ENCODE measurements at places on chromosomes 3 and 15. TPM values are rescaled to one million over a fixed set of nuclear protein-coding genes. Genes with fewer than 3 reads are reported as not detected.

The GPR176 gene
- total RNA-seq: 8.6 TPM

The EPHB1 gene
- 2.6 TPM for total RNA-seq

The PPP1R14D gene
- not detected for total RNA-seq

The LXN gene
- 49.7 TPM for total RNA-seq

The KLHL25 gene
- total RNA-seq: 15.1 TPM

The CEP19 gene
- 1.7 TPM for total RNA-seq

DNA sequence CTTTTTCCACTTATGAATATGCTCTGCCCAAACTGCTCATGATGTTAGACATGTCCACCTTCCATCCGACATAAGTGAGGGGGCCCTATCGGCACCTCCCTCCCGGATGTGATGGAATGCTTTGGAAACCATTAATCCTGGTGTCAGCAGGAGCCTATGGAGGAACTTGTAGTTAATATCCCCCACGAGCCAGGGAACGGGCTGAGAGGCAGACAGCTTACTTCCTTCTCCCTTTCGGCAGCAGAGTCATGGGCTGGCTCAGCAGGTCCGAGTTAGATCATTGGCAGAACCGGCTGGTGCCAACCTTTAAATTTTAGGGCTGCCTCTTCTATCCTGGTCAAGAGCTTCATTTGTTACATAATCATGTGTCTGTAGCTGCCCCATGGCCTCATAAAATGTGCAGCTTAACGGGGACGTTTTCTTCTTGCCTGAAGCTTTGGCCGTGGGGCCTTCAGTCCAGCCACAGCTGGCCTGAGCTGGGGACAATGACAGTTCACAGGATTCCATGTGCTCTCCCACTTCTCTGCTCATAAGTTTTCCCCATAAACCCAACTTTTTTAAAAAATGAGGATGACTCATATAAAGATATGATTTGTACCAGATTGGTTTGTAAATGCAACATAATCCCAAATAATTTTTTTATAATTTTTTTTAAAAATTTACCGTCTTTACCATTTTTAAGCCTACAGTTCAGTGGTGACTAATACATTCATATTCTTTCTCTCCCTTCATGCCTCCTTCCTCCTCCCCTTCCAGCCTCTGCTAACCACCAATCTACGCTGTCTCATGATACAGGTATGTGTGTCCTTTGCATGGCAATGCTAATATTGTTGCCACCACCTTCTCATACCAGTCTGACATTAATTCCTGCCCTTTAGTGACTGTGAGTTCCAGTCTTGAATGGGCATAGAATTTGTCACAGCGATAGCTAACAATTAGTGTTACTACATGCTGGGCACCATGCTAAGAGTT, 62.2 kb upstream of the RGMA start:
- no peak overlapping the region for H3K27ac ChIP-seq
- no peak for DNase-seq
- no peaks in the 10 kb centered on the region for H3K4me1 ChIP-seq
- no peak overlapping the region for H3K4me3 ChIP-seq
- no peaks in the 10 kb centered on the region for H3K36me3 ChIP-seq

DNA sequence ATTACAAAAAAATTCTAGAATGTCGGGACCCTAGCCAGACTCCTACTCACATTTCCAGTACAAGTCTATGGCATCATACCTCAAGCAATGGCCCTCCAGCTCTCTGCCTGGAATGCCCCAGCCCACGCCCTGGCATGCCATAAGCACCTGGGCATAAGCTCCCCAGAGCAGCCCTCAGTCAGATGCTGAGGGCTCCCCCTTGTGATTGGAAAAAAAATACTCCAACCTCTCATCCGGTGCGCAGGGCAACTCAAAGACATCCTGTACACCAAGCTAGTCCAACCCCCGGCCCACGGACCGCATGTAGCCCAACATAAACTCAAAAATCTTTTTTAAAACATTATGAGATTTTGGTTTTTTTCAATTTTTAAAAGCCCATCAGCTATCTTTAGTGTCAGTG, 115.4 kb downstream of the NEK10 start:
- no peaks in the 10 kb centered on the region for H3K27me3 ChIP-seq
- no peak overlapping the region for H3K4me3 ChIP-seq
- H3K27ac ChIP-seq: no peak overlapping the region
- H3K36me3 ChIP-seq: no peaks in the 10 kb centered on the region
- DNase-seq: no peak

GRCh38 chr3:139979991-139980390, 45.0 kb downstream of the CLSTN2 start:
- DNase-seq: no peak
- no peaks in the 10 kb centered on the region for H3K36me3 ChIP-seq

DNA sequence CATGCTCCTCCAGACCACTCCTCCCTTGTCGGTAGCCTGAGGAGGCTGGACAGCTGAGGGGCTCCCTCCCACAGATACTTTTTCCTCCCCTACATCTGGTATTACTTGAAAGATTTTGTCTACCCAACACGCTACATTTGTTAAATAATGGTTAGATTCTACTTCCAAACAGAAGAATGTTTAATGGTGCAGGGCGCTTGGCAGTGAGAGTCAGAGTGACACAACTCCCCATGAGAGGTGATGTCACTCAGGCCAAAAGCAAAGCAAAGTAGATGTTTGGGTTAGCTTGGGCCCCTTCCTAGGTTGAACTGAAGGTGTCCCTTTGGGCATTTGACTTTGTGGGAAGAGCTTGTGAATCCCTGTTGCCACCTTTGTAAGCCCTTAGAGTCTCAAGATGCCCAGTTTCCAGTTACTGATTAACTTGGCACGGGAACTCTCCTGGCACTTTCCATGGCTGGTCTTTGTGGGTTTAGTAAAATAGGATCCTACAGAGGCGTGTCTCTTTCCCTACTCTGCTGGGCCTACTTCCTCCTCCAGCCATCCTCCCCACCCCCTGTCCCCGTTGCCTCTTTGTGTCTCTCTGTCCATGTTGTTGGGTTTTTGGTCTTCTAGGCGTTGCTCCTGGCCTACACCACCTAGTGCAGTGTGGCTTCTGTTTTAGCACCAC, 5.6 kb downstream of the LIMD1 start:
- DNase-seq: no peak
- H3K4me3 ChIP-seq: no peak overlapping the region
- H3K36me3 ChIP-seq: no peaks in the 10 kb centered on the region
- no peak overlapping the region for H3K27ac ChIP-seq

GRCh38 chr15:69319384-69320375, 21.0 kb downstream of the PAQR5 start:
- no peaks in the 10 kb centered on the region for H3K4me1 ChIP-seq
- H3K4me3 ChIP-seq: no peak overlapping the region
- H3K27me3 ChIP-seq: no peaks in the 10 kb centered on the region
- no peaks in the 10 kb centered on the region for H3K36me3 ChIP-seq

DNA sequence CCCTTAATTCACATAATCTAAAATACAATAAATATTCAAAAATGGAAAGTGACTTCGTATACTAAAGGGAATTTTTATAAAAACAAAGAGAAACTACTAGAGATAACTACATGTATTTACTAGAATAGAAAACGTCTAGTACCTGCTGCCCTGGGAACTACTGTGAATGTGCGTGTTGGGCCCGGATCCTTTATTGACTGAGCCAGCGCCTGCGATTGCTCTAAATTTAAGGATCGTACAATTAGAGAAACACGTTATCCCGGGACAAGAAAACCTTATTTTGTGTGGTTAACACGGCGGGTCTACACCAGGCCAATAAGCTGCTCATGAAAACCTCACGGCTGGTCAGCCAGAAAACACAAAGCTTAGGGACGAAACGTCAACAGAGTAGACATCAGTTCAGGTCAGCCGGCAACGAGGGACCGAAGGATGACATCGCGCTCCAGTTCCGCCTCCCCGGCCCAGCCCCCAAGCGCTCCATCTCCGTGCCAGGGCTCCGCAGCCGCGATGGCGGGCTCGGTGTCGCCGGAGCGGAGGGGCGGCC, 555 bp downstream of the TM2D3 start:
- H3K27ac ChIP-seq: peak overlapping the region; percentile 96
- H3K27me3 ChIP-seq: no peaks in the 10 kb centered on the region
- peaks cover 8% of the 10 kb centered on the region for H3K4me1 ChIP-seq
- H3K4me3 ChIP-seq: peak overlapping the region; percentile 85
- no peaks in the 10 kb centered on the region for H3K36me3 ChIP-seq

- no peaks in the 10 kb centered on the region for H3K4me1 ChIP-seq
- DNase-seq: no peak
- no peak overlapping the region for H3K27ac ChIP-seq
- no peak overlapping the region for H3K4me3 ChIP-seq
Measured at GRCh38 chr15:48858401-48858800, 19.5 kb upstream of the EID1 start.

DNA sequence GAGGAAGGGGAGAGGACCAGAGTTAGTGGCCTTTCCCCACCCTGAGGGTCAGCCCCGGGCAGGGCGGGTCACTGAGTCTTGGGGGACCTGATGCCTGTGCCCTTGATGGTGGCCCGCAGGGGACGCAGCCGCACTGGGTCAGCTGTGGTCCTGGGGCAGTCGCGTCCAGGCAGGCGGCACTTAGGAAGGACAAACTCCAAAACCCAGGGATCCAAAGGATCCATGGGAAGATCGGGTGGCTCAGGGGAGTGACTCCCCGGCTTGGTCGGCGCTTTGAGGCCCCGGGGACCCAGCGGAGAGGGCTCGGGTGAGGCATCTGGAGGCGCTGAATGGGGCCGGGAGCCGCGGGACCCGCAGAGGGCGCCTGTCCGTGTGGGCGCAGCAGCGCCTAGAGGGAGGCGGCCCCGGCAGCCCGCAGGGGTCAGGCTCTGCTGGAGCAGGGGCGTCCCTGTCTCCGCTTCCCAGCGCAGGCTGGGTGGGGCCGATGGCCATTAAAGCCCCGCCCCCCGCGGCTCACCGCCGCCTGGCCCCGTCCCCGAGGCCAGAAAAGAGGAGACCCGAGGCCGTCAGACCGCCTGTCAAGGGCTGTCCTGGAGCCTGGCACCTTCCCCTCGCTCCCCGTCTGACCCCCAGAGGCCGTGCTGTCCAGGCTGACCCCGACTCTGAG, 17.5 kb downstream of the CIDEC start:
- H3K4me3 ChIP-seq: peak overlapping the region; percentile 16
- H3K4me1 ChIP-seq: peaks cover 7% of the 10 kb centered on the region
- no peaks in the 10 kb centered on the region for H3K36me3 ChIP-seq
- peak overlapping the region; percentile 88 for H3K27ac ChIP-seq

DNA sequence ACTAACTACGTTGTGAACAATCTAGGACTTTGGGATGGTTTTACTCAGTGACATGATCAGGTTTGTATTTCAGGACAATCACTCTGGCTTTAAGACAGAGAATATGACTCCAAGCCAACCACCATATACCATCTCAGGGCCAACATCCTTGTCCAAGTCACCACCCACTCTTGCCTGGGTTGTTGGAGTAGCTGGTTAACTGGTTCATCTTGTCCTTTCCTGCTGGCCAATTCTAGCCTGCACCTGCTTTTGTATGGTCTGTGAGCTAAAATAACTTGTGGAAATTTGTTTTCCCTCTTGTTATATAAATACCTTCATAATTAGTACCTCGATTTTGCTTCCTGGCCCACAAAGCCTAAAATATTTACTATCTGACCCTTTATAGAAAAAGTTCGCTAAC, 306.8 kb upstream of the STT3B start:
- DNase-seq: no peak
- no peaks in the 10 kb centered on the region for H3K27me3 ChIP-seq
- H3K27ac ChIP-seq: no peak overlapping the region

DNA sequence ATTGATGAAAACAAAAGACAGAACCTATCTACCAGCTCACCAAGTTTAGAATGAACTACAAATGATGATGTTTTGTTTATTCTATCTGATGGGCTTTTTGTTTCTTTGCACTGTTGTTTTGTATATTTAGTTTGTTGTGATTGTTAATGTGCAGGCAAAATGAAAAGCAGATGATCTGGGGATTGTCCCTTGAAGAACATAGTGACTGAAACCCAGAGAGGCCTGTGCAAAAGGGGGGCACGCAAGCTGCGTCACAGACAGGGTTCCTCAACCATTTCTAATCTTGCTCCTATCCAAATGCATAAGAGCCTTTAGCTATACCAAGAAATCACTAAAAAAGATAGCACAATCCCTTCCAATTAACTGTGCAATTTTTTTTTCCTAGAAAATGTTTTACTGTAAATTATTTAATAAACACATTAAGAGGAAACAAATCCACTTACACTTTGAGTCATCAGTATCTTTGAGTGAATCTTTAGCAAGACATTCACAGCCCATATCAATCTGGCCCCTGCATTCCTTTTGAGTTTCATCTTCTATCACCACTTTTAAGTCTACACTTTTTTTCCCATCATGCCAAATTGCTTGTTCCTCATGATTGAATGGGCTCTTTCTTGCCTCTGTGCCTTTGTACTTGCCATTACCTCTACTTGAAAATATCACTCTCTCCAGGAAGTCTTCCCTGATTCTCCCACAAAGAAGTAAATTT, 220.3 kb downstream of the ATP8B4 start:
- DNase-seq: no peak
- no peaks in the 10 kb centered on the region for H3K36me3 ChIP-seq
- H3K4me3 ChIP-seq: no peak overlapping the region
- H3K4me1 ChIP-seq: peaks cover 32% of the 10 kb centered on the region
- H3K27ac ChIP-seq: peak overlapping the region; percentile 84

- H3K36me3 ChIP-seq: no peaks in the 10 kb centered on the region
- no peak overlapping the region for H3K27ac ChIP-seq
- no peak for DNase-seq
- H3K4me3 ChIP-seq: no peak overlapping the region
- H3K4me1 ChIP-seq: peaks cover 6% of the 10 kb centered on the region
Measured at GRCh38 chr15:63499611-63500010, 4.8 kb upstream of the USP3 start.

- no peak overlapping the region for H3K27ac ChIP-seq
- H3K36me3 ChIP-seq: no peaks in the 10 kb centered on the region
- no peak overlapping the region for H3K4me3 ChIP-seq
- H3K4me1 ChIP-seq: no peaks in the 10 kb centered on the region
- no peak for DNase-seq
Measured at GRCh38 chr15:79370716-79371115, 59.8 kb downstream of the TMED3 start.

DNA sequence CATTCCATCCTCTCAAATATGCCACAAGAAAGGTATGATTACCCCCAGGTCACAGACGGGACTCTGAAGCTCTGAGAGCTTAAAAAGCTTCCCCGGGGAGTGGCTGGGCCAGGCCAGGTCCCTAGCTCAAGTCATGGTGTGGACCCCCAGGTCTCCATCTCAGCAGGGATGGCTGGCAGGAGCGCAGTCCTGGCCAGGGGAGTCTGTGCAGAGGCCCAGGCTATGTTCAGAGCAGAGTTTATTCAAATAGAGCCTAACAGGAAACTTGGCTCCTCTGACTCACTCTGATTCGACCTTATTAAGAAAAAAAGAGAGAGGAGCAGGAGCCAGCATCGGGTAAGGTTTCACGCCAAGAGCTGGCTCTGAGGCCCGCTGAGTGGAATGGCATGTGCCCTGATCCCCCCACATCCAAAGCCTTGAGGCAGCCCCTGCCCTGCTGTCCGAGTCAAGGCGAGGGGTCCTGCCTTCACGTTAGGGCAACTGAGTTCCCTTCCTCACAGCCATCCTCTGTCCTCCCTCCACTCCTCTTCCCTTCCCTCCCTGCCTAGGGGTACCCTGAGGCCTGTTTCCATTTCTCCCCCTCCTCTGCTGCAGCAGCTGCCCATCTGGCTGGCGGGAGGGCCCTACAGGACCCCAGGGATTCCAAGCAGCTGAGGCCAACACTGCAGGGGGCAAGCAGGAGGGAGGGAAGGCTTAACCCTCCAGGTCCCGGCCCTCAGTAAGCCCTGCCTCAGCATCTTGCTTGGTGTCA, 1.9 kb upstream of the LOXL1 start:
- peak; percentile 58 for DNase-seq
- peaks cover 11% of the 10 kb centered on the region for H3K4me1 ChIP-seq
- H3K27me3 ChIP-seq: no peaks in the 10 kb centered on the region
- peak overlapping the region; percentile 92 for H3K27ac ChIP-seq
- H3K36me3 ChIP-seq: no peaks in the 10 kb centered on the region

GRCh38 chr15:60416484-60416883, 18.7 kb upstream of the ANXA2 start:
- DNase-seq: no peak
- no peaks in the 10 kb centered on the region for H3K4me1 ChIP-seq
- H3K36me3 ChIP-seq: no peaks in the 10 kb centered on the region
- H3K4me3 ChIP-seq: no peak overlapping the region
- H3K27ac ChIP-seq: no peak overlapping the region

Data from uterus (tissue), 4 donors.